Panc1 (cell line): ENCODE measurements at places on chromosomes 16 and 17.
A peak's percentile ranks its signal among the peaks of the same experiment; 100 is the strongest.

GRCh38 chr17:66275651-66276050, 26.8 kb upstream of the PRKCA start:
- peak; percentile 81 for DNase-seq

GRCh38 chr17:80616705-80617104, 72.1 kb downstream of the RPTOR start:
- no peak for DNase-seq

DNA sequence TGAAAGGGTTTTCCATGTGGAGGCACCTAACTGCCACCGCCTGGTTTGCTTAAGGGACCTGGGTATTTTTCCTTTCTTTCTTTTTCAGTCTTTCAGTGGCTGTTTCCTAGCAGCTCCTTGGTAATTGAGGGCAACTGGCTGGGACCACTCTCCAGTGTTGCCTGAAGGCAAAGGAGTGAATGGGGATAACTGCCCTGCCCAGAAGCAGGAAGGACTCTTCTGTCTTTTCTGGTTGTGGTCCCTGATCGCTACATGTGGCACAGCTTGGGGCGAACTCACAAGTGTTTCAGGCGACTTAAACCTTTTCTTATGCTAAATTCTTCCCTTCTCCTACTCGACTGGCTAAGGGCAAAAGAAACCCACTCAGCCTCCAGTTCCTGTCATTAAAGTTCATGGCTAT, 10.1 kb upstream of the TMEM98 start:
- DNase-seq: no peak

DNA sequence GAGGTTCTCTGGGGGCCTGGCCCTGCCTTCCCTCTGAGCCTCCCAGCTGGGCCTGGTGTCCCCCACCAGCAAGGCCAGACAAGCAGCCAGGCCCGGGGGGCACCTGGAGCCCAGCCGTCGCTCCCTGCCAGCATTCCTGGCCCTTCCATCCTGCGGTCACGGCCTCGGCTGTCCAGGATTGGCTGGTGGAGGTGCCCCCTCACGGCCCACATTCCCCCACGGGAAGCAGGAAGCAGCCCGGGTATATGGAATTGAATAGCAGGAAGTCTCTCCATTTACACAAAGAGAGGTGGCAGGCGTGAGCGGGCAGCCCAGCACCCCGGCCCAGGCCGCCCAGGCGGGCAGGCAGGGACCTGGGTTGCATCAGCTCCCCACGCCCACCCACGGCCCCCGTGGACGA, 14.5 kb downstream of the TRAF7 start:
- no peak for DNase-seq

DNA sequence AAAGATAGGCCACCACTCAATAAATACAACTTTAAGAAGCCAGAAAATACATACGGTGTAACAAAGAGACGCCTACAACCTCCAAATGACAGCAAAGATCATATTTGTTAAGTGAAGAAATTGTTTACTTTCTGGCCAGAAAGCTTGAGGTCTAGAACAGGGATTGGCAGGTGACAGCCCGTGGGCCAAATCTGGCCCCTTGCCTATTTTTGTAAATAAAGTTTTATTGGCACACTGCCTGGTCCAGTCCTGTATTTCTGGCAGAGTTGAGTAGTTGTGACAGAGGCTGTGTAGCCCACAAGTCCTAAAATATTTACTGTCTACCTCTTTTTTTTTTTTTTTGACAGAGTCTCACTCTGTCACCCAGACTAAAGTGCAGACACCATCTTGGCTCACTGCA, 3.4 kb upstream of the CLEC19A start:
- DNase-seq: no peak

- DNase-seq: no peak
These were observed 194.9 kb upstream of the CDH11 start for GRCh38 chr16:65316808-65317207.

DNA sequence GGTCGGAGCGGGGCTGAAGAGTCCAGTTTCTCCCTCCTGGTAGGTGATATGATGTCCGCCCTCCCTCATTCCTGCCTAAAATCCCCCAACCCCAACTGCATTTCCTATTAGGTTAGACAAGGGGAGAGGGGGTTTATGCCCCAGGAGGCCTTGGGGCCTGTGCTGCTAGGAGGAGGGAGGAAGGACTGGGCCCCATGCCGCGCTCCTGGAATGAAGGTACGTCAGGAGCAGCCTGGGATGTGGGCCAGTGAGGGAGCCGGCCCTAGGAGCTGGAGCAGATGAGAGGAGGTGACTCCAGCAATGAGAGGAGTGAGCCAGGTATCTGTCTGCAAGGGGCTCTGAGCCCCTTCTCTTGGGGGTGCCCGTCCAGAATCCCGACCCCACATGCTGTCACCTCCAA, 46.9 kb upstream of the CDC42EP4 start:
- DNase-seq: no peak

DNA sequence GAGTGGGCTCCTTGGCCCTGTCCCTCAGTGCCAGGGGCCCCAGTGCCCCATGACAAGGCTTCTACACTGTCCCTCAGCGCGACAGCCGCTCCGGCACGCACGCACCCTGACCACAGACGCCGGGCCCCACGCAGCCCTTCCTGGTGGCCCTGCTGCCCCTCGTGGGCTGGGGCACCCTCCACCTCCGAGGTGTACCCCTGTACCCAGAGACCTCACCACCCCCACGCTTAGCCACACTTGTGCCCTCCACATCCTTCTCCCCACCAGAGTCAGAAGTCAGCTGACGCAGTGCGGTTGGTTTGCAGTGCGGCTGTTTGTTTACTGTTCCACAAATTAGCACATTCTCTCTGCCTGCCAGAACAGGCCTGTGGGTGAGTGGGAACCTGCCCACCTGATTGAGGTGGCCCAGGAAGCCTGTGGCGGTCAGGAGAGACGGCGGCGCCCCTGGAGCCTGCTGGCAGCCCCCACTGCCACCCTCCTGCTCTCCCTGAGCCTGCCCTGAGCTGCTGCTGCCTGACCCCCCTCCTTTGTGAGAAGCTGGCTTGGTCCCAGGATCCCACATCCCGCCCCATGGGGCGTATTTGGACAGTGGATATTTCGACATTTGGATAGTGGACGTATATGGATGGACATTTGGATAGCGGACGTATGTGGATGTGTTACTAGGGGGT, 38.0 kb upstream of the CDH15 start:
- DNase-seq: no peak

GRCh38 chr16:51880776-51881175, 666.2 kb downstream of the TOX3 start:
- DNase-seq: peak; percentile 78

DNA sequence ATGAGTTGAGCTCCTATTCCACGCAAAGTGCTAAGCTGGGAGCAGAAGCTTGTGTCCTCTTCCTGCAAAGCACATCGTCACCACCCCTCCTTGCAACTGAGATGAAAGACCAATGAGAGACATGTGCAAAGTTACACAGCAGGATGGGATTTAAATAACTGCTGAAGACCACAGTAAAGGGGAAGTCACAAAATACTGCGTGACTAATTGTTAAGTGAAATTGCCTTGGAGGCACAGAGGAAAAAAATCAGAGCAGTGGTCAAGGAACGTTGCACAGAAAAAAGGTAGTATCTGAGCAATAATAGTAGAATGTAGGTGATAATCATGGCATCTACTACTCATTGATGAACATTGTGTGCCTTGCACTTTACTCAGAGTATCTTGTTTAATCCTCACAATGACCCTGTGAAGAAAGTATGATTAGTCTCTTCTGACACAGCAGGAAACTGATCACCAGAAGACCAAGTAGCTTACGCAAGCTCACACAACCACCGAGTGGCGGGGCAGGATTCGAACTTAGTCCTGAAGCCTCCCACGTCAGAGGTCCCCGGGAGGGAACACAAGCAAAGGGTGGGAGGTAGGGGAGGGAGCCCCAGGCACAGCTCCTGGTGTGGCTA, 15.4 kb upstream of the MYO18A start:
- no peak for DNase-seq

DNA sequence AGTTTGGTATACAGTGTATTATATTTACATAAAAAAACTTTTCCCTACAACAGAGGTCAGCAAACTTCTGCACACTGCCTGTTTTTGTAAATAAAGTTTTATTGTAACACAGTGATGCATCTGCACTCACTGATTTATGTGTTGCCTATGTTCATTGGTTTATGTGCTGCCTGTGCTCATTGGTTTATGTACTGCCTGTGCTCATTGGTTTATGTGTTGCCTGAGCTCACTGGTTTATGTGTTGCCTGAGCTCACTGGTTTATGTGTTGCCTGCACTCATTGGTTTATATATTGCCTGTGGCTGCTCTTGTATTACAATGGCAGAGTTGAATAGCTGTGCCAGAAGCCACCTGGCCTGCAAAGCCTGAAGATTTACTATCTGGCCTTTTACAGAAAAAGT, 81.6 kb downstream of the MYH11 start:
- DNase-seq: no peak
